ENCODE measurements at places on chromosomes 6 and 20.
A peak's percentile ranks its signal among the peaks of the same experiment; 100 is the strongest.

DNA sequence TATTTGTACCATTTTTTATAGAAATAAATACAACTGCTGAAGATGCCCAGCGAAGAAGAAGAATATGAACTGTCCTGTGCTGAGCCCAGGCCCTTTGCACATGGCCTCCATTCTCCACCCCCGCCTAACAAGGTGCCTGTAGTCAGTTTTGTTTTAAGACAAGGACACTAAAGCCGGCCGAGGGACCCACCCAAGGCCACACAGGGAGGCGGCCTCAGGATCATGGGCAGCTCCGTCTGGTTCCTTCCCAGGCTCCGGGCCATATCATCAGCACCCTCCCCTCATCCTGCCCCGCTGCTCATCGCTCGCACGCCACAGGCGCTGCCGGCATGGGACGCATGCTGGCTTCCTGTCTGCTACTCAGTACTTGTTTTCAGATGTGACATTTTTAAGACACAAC, 21.3 kb downstream of the PSMG4 start:
- no peak for DNase-seq

DNA sequence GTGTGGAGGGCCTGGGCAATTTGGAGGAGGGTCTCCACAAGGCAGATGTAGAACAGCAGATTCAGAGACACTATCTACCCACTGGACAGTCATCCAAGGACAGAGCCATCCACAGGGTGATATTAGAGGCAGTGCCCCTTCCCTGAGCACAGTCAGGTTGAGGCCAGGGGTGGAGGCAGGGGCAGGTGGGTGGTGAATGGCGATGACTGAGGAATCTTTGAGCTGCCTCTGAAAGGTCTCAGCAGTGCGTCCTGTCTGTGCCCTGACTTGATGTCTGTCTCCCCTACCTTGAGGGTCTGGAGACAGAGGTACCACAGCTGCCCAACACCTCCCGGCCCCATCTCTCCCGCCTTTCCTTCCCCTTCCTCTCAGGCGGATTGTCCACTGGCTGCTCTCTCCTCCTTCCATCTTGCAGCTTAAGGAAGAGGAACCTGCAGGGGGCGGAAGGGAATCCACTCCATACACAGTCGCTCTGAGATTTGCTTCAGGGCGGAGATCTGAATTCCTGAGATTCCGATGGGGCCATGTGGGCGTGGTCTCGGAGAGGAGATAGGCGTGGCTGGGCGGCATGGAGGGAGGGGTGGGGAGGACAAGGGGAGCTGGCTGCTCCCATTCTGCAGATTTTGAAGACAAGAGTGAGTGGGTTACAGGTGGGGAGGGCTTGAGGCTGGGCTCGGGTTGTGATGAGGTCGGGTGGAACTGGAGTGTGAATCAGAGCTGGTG, 1.7 kb downstream of the MUCL3 start:
- no peak for DNase-seq

GRCh38 chr6:5674721-5675120, 332.0 kb downstream of the NRN1 start:
- DNase-seq: no peak

GRCh38 chr6:143605906-143606521, 71.8 kb upstream of the PHACTR2 start:
- no peak for DNase-seq

- no peak for DNase-seq
Measured at GRCh38 chr6:157804448-157805327, 18.4 kb upstream of the SNX9 start.

- DNase-seq: peak; percentile 26
Measured at GRCh38 chr6:167699141-167699931, 127.4 kb upstream of the AFDN start.

GRCh38 chr6:28875191-28875747, 48.5 kb downstream of the TRIM27 start:
- no peak for DNase-seq

- no peak for DNase-seq
Measured at GRCh38 chr6:11050731-11051130, 6.6 kb upstream of the ELOVL2 start.

Measured in stimulated activated CD4-positive, alpha-beta T cell treated with anti-CD3 and anti-CD28 coated beads, TNF-alpha, amount 100 ng/mL, for 1 hour (primary cell).